ENCODE measurements at places on chromosomes 4 and X. TPM values are rescaled to one million over a fixed set of nuclear protein-coding genes. Genes with fewer than 3 reads are reported as not detected.

DNA sequence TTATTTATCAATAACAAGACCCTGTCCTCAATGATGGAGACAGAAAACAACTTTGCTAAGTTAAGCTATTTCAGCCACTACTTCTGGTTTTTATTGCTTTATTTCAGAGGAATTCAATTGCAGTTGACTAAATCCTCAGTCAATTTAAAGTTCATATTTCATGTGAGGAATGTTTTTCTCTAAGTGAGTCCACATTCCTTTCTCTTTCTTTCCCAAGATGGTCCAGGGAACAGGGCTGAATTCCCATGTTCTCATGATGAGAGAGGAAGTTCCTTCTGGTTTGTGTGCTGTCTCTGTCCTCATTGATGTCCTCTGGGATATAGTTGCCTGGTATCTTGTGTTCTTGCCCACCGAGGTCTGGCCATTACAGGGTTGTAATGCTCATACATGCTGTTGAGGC lies 117.2 kb downstream of the SLIT2 start:
- DNase-seq, result no peak

TCEAL7 gene
- 15.7 TPM for total RNA-seq

PDGFRA gene
- 141 TPM for total RNA-seq

DNA sequence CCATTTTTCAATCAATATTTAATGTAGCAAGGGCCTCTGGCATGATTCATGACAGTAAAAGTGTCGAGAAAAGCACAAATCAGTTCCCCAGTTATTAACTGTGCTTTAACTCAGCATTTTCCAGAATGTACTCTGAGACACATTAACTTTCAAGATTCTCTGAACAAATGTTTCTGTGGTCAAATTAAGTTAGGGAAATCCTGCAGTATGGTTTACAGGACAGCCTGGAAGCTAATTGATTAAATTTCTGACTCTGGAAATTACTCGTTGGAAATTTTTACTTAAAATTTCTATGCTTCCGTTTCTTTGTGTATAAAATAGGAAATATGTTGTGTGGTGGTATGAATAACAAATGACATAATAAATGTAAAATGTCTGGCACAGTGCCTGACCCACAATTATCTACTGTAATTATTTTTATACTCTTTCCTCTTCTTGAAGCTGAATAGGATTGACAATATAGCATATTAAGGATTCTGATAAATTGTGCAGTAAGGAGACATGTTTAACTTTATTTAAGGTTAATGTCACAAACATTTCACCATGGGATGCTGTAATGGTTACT lies 33.7 kb downstream of the STK32B start:
- no peak for DNase-seq

Measured in vagina (tissue), 2 donors.